ENCODE measurements at places on chromosomes 12 and 14. TPM values are rescaled to one million over a fixed set of nuclear protein-coding genes. Genes with fewer than 3 reads are reported as not detected.

The TRIAP1 gene
- 19.9 TPM for total RNA-seq

The SMCO2 gene
- 0.88 TPM for total RNA-seq

The SPSB2 gene
- 11.9 TPM for total RNA-seq

The RHOJ gene
- 3.8 TPM for total RNA-seq

The HOXC4 gene
- 3.3 TPM for total RNA-seq

The SLC41A2 gene
- total RNA-seq: 36.5 TPM

DNA sequence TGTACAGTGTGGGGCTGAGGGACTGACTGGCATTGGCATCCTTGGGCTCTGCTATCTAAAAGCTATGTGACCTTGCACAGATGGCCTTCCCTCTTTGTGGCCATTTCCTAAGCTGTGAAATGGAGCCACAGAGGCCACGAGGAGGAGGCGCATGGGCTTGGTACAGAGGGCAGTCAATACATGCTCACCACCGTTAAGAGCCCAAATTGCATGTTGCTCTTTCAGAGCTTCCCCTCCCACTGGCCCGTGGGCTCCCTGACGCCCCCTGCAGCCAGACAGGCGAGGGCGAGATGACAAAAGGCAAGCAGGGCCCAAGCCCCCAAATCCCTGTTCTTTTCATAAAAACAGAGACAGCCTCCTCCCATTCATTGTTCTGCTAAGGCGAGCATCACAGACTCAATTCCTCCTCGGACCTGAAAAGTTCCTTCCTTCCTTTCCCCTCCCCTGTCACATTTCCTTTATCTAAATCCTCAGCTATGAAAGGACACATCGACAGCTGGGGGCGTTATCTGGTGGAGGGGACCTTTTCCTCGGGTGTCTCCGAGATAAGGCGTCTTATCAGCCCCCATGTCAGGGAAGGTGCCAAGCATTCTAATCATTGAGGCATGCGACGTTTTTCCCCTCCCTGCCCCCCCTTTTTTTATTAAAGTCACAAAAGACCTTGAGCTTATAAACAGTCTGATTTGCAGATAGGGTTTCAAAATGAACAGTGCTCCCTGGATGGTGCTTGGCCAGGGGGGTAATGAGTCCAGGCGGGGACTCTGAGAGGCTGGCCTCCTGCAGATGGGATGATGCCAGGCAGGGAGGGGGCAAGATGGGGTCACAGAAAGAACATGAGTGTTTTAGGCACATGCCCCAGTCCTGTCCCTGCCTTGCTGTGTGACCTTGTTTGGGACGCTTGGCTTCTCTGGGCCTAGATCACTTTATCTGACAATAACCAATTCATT is 26.4 kb downstream of the FAM222A start:
- DNase-seq: peak; percentile 60

DNA sequence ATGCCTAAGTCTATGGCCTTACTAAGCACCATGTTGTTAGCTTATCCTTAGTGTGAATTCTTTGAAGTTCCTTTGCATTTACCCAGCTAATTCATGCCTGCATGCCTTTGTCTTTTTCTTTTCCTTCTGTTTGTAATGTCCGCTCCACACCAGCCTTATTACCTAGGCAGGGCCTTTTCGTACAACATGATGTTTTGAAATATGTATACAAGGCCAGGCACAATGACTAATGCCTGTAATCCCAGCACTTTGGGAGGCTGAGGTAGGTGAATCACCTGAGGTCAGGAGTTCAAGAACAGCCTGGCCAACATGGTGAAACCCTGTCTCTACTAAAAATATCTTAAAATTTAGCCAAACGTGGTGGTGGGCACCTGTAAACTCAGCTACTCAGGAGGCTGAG is 1636.5 kb upstream of the SEL1L start:
- no peak for DNase-seq

DNA sequence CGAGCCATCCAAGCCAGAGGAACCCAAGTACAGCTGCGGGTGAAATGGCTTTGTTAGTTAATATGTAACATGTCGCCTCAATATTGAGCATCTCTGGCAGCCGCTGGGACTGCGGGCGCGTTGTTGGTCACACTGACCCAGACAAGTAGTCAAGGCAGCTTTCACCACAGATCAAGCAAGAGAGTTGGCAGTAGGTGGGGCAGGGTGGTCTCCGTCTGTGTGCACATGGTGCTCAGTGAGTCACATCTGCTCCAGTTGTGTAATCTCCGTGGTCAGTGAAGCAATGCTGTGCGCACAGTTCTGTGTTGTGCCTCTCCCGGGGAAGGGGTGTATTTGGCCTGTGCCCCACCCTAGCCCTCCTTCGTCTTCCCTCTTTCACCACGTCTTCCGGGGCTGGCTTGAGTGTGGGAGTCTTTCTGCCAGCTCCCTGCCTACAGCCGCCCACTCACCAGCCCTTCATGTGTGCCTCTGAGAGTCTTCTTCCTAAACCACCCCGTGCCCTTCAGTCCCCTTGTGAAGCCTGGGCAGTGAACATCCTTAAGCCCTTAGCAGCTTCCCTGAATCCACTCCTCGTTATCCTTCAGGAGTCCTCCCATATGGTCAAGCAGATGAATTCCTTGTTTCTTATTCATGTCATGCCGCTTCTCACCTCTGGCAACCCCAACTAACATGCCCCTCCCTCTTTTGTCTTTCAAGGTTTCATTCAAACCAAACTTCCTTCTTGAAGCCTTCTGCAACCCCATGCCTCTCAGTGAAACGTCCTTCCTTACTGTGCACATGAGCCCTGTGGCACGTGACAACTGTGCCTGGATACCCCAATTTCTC is 242.1 kb downstream of the CACNA1C start:
- peak; percentile 69 for DNase-seq

GRCh38 chr12:124010687-124011086 is 37.7 kb downstream of the ZNF664 start:
- DNase-seq: no peak

DNA sequence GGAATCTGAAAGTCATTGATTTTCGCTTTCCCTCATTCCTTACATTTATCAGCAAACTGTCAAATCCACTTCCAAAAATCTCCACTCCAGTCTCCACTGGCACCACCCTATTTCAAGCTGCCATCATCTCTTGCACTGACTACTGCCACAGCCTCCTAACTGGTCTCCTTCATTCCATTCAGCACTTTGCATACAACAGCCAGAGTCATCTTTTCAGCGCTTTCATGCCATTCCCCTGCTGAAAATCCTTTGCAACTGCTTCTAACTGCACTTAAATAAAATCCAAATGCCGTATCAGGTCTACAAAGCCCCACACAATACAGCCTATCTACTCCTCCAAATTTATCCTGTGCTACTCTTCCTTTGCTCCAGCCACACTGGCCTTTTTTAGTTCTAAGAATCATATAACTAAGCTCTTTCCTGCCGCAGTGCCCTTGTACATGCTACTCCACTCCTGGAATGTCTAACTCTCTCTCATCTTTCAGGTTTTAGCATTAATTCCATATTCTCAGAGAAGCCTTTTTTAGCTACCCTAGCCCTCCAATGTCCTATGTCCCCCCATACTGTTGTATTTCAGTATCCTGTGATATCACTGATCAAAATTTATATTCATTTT is 21.6 kb downstream of the FERMT2 start:
- DNase-seq: no peak

Data from osteoblast (primary cell).